ENCODE measurements at places on chromosomes 1 and 21.
A peak's percentile ranks its signal among the peaks of the same experiment; 100 is the strongest.

DNA sequence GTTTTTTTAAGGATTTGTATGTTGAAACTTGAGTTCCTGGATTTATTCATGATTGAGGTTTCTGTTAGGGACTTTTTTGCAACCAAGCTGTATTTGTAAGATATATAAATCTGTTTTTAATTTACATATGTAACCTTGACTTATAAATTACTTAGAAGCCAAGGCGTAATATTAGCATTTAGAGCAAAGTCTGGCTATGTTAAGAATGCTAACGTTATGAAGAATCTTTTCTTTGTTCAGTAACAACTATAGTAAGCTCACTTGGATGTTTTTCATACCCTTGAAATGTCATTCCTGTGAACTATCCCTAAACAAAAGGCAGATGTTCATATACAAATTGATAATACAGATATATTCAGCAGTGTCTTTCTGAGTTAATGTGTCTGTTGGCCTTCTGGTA, 155.3 kb downstream of the MAGI3 start:
- peak; percentile 44 for DNase-seq

DNA sequence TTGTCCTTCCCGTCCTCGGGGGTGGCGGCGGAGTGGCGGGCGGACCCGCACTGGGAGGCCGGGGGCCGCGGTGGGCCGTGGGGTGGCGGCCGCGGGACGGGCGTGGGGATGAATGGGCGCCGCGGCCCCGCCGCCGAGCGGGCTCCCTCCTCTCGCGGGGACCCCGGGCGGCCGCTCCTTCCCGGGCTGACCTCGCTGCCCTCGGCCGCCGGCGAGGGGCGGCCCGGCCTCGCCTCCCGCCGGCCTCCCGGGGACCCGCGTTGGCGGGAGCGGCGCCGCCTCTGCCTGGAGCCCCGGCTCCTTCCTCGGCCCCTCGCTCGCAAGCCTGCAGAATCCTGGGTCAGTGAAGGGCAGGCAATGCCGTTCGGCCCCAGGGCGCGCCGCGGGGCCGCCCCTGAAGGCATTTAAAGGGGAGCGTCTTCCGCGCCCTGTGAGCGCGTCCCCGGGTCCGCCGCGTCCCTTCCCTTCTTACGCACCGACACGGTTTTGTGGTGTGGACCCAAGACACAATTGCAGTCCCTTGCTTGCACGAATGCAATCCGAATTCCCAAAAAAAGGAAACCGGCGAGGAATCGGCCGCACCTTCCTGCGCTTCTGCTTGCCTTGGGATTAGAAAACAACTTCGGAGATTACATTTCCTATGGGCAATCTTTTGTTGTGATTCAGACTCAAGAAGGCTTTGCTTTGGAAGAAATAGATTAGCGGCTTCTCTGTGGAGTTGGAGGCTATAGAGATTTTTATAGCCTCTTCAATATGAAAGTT, 776 bp downstream of the ITSN1 start:
- DNase-seq = peak; percentile 36

- no peak for DNase-seq
These were observed 35.3 kb downstream of the AKT3 start for GRCh38 chr1:243814718-243815117.

DNA sequence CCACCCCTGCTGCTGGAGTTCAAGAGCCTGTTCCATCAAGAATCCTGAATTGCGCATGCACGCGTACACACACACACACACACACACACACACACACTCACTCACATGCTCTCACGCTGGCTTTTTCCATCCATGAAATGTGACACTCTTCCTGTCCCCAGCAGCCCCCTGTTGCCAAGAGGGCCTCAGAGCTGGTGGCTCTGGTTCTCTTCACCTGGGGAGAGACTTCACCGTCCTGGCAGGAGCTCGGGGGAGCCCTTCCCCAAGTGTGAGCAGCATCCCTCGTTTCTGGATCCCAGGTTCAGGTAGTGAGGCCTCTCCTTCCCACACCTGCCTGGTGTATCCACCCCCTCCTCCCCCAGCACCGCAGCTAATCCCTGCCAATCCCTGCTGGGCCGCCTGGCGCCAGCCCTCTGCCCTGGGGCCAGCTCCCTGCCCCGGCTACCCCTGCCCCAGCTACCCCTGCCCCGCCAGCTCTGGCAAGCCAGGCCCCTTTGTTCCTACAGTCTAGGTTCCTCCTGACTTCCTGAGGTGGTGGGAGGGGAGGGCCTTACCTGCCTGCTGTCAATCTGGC, 9.9 kb downstream of the PLOD1 start:
- no peak for DNase-seq

DNA sequence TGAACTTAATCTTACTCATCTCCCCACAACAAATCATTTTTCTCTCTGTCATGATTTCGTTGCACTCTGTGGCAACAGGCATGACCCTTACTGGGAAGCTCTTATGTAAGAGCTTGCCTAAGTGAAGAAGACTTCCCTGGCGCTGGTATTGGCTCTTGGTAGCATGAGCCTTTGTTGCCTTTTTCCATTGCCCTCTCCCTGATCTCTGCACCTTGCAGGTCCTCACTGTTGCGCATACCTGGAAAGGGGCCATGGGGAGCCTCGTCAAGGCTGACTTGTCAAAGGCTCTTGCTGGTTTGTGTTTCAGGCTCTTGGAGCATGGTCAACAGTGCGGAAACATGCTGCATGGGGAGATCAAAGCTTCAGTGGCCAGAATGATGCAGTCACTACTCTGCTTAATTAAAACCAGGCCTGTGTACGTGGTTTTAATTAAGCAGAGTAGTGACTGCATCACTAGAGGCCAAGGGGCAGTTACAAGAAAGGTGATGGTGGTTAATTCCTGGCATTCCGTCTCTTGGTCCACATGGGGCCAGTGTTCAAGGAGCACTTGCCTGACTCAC, 141.3 kb downstream of the SPATA46 start:
- DNase-seq = peak; percentile 68

DNA sequence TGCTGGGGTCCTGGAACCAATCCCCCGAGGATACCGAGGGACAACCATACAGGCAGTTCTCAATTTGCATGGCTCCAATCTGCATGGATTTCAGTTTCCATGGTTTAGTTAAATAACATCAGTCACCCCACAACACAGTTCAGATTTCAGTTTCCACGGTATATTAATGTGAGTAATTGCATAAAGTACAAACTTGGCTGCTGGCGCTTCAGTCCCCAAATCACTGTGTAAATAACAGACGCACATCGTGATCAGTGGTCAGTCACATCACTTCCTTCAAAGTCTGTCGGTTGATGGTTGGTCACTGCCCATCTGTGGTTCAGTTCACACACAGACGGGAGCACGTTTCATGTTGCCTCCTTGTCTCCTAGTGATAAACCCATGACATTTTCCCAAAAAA, 66.4 kb upstream of the LPGAT1 start:
- DNase-seq = no peak

- DNase-seq = no peak
These were observed 83.8 kb upstream of the ACTL8 start for GRCh38 chr1:17671314-17671705.

All from fibroblast of skin of right biceps (primary cell).